Parietal lobe (tissue), 2 donors: ENCODE measurements at places on chromosomes 11 and 22. TPM values are rescaled to one million over a fixed set of nuclear protein-coding genes. Genes with fewer than 3 reads are reported as not detected.

Gene ENTHD1
- not detected for total RNA-seq

Gene ARHGAP42
- total RNA-seq: 10.6 TPM

Gene SYVN1
- total RNA-seq: 22.2 TPM

Gene RIBC2
- 1.3 TPM for total RNA-seq

Gene BBOX1
- 3.1 TPM for total RNA-seq

Gene SLC29A2
- 4.4 TPM for total RNA-seq
